Kidney capillary endothelial cell (primary cell): ENCODE measurements at places on chromosomes 13 and 19.

- no peak for DNase-seq
Measured at GRCh38 chr13:87094646-87095045, 576.5 kb upstream of the SLITRK5 start.

- no peak for DNase-seq
Measured at GRCh38 chr13:26999499-26999898, 172.1 kb downstream of the USP12 start.

DNA sequence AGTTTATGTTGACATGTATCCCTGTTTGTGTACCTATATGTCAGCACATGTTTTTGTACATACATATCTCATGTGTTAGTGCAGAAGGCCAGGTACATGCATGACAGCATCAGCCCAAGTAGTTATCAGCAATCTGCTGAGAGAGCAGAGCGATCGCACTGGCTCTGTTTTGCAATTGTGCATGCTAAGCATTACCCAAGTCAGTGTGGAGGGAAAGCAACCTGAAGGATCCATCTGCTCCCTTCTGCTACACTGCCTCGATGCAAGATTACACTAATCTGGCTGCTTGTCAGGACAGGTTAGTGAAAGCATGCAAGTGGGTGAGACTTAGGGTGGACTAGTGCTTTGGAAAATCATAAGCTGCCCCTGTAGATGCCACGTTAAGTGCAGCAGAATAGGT, 211.8 kb downstream of the PCCA start:
- DNase-seq: no peak

- peak; percentile 87 for DNase-seq
Measured at GRCh38 chr19:40420766-40421765, 4.7 kb downstream of the SERTAD1 start.

- DNase-seq: no peak
Measured at GRCh38 chr13:101382701-101383100, 33.6 kb downstream of the NALCN start.

DNA sequence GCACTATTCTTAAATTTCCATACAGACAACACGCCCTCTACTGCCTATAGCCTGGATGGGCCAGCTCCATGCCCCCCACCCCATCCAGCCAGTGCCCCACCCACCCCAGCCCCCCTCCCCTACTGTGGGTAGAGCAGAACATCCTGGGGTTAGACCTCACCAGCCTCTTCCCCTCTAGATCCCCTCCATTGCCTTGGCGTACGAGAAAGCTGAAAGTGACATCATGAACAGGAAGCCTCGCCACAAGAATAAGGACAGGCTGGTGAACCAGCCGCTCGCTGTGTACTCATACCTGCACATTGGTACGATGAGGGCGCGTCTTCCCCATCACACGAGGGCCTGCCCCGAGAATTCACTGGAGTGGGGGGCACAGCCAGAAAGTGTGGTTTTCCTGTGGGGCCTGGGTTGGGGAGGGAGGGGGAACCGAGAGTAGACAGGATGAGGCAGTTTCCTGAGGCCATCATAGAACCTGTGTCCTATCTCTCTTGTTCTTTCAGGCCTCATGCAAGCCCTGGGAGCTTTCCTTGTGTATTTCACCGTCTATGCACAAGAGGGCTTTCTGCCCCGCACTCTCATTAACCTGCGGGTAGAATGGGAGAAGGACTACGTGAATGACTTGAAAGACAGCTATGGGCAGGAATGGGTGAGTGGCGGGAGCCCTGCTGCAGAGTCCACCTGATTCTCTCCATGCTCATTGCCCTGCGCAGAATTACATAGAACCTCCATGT, 29.1 kb downstream of the ATP12A start:
- no peak for DNase-seq

- DNase-seq: no peak
Measured at GRCh38 chr13:91346062-91346461, 1.4 kb upstream of the MIR17HG start.

DNA sequence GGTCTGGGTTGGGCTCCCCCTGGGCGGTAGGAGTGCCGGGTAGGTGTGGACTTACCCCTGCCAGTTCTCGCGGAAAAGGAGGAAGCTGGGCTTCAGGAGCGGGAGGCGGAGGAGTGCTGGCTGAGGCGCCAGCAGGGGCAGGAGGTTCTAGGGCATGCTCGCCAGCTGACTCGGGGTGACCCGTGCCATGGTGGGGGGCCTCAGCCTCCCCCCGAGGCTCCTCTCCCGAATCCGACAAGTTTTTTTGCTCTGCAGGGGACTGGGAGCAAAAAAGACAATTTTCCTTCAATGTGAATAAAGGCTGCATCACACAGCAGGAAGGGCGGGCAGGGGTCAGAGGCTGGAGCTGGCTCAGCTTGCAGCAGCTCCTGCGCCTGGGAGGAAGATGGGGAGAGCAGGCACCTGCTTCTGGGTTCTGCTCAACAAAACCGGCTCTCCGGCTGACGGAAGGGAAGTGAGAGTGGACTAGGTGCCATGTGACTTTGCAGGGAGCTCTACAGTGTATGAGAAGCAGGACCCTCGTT, 26.5 kb downstream of the RANBP3 start:
- no peak for DNase-seq

- DNase-seq: peak; percentile 42
Measured at GRCh38 chr19:32675720-32676185, at the start of gene RGS9BP. Gene RGS9BP (plus strand): TSS chr19:32675848. CDS start chr19:32676264, 416 bp downstream.

- no peak for DNase-seq
Measured at GRCh38 chr19:55242517-55242916, 14.0 kb upstream of the TMEM86B start.

DNA sequence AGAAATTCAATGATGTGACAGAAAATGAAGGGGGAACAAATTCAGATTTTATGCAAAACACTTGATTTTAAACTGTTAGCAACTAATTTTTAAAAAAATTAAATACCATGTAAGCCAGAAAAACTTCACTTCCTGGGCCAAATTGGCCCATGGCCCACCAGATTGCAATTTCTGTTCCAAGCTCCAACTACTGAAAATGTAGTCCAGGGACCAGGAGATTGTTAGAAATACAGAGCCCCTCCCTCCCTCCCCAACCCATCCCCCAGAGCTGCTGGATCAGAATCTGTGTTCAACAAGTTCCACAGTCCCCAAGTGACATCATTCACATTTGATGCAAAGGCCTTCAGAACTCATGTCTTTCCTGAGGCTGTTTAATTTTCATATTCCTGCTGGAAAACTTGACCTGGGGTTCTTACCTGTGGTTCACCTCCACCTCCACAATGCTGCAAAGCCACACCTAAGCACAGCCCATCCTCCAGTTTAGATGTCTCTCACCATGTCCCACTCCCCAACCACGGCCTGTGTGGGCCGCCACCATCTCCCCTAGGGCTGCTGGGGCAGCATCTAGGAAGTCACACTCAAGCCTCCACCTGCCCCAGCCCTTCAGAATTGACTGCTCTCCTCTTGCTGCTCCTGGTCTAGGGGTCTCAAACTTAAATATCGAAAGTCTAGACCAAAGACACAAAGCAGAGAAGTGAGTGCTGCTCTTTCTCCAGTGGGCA, 482.0 kb downstream of the UQCRFS1 start:
- no peak for DNase-seq

GRCh38 chr19:41545547-41545946, 30.4 kb upstream of the CEACAM21 start:
- no peak for DNase-seq

DNA sequence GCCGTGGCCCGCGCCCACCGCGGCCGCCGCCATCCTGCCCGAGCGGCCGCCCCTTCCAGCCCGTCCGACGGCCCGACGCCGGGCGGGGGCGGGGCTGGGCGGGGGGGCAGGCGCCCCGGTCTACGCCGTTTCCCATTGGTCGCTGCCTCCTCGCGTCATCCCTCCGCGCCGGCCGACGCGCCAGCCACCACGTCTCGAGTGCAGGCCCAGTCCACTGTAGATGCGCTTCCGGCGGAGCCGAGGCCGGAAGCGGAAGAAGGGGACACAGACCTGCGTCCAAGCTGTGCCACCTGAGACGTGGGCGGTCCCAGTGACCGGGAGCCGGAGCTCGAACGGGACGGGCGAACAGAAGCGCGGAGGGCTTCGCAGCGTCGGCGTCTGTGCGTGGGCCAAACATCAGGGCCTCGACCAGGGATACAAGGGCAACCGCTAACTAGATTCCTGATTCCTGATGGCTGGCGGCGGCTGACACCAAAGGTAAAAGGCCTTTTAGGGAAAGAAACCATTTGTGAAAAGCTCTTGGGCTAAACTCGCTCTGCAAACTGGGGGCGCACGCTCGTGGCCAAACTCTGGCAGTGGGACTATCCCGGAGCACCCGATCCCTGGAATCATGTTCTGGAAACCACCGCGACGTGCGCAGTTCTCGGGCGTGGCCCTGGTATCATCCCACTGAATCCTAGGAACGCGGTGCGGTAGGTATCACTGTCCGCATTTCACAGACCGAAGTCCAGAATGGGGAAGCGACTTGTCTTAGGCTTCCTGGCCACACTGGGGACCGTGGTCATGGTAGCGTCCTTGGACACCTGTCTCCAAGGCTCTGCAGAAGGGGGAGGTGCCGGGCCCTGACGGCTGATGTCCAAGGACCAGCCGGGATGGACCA, at the start of gene SLC35E1:
TSS of gene SLC35E1 (minus strand) at position 84 of the 880 bp plus-strand sequence. CDS start at position 33, 51 bp downstream.
- DNase-seq: peak; percentile 91

DNA sequence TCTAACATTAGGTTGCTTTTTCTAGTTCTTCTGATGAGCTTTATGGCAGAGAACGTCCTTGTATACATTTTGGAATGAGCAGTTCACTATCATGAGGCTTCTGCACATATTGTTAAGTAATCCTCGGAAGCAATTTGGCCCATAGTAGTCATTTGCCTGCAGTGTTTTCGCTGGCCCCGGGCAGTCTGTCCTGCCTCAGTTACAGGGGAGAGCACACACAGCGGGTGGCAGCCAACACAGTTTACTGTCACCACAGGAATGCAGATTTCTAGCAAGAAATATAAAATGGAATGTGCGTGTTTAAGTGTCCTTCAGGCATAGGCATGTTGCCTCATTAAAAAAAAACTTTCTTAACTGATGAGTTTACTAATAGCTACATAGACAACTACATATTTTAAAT, 71.5 kb upstream of the GJB6 start:
- no peak for DNase-seq

- no peak for DNase-seq
Measured at GRCh38 chr13:21689097-21689496, 18.2 kb downstream of the FGF9 start.

GRCh38 chr19:29491995-29492577, 33.7 kb upstream of the VSTM2B start:
- no peak for DNase-seq

GRCh38 chr13:67071918-67072598, 158.1 kb downstream of the PCDH9 start:
- DNase-seq: no peak

- no peak for DNase-seq
Measured at GRCh38 chr13:28575200-28575599, 80.3 kb upstream of the FLT1 start.

DNA sequence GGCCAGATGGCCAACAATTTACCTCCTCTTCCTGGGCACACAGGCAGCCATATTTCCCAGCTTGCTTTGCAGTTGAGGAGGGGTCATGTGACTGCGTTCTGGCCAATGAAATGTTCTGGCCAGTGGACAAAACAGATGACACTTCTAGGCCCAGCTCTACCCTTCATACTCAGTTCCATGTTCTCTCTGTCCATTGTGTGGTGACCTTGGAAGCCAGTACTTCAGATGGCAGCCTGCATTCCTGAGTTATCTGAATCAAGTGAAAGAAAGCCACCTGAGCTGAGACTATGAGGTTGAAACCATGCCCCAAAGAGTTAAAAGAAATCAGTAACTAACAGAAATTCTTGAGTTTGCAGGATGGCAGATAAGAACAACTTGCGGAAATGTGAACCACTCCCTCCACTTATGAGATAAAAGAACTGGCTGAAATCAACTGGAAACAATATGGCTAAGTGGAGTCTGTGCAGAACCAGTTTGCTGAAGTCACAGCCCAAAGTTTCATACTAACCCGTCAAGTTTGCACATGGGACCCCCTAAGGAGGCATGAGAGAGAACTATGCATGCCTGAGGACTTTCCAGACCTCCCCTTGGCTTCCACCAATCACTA, 8.1 kb downstream of the FAM187B start:
- DNase-seq: no peak

- no peak for DNase-seq
Measured at GRCh38 chr13:40269086-40269485, 397.4 kb downstream of the FOXO1 start.

- no peak for DNase-seq
Measured at GRCh38 chr13:75881109-75881775, 245.1 kb downstream of the LMO7 start.

- DNase-seq: no peak
Measured at GRCh38 chr13:38013676-38014075, 144.1 kb upstream of the TRPC4 start.

GRCh38 chr13:106373989-106374572, 161.4 kb downstream of the EFNB2 start:
- no peak for DNase-seq

- no peak for DNase-seq
Measured at GRCh38 chr19:33804021-33804799, 7.5 kb downstream of the KCTD15 start.

- no peak for DNase-seq
Measured at GRCh38 chr19:55857149-55857548, 20.8 kb downstream of the NLRP4 start.

- no peak for DNase-seq
Measured at GRCh38 chr19:11506101-11506555, 489 bp upstream of the ZNF653 start.

GRCh38 chr13:59340581-59340980, 823.1 kb downstream of the DIAPH3 start:
- no peak for DNase-seq

DNA sequence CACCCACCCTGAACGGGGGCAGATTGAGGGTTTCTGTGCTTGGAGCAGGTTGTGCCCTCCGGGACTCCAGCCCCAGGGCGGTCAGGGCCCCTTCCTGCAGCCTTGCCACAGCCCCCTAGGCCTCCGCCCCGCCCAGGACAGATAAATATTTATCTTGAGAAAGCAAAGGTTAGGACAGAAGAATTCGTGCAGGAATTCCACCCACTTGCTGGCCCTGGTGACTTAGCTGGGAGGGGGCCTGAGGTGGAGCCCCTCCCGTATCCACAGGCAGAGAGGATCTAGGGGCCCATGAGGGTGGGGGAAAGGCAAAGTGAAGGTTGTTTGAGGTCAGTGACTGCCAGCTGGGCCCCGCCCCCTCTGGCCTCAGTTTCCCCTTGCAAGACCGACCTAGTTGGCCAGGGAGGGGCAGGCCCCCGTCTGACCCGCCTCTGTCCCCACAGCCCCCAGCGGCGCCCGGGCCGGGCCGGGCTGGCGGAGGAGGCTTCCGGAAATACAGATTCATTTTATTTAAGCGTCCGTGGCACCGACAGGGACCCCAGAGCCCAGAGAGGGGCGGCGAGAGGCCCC, 5.2 kb downstream of the MIDN start:
- no peak for DNase-seq

DNA sequence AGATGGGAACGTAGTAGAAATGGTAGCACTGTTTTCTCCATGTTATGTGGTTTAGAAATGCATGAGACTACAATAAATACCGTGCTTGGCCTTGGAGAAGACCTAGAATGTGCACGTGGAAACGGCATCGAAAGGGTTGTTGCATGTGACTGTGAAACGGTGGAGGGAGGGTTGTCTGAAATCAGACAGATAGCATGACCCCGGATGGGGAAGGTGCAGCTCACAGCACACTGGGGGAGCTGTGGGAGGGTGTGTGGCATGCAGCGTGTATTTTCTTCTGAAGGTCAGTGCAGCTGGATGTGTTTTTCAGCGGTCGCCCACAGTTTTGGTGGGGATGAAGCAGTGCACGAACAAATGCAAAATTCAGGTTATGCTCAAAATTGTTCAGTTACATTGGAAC, 63.4 kb downstream of the CELF5 start:
- no peak for DNase-seq

GRCh38 chr19:28297586-28298157, 915.3 kb downstream of the UQCRFS1 start:
- no peak for DNase-seq

- no peak for DNase-seq
Measured at GRCh38 chr19:15464394-15465385, at the start of gene RASAL3. Gene RASAL3 (minus strand): TSS chr19:15464544. CDS start chr19:15464358, 186 bp downstream.
